ENCODE measurements at places on chromosomes 6 and 20.

DNA sequence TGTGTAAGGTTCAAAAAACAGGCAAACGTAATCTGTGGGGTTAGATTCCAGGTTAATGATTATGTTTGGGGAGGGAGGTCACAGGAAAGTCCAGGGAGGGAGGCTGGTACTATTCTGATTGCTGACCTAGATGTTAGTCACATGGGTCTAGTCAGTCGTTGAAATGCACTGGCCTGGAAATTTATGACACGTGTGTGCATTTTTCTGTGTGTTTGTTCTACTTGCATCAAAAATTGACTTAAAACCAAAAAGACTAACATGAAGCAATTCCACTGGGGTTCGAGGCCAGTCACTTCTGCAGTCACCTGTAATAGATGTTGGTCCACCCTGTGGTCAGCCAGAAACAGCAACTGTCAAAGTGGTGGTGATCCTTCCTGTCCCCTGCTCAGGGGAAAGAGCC, 104.2 kb upstream of the MLN start:
- no peak for DNase-seq

- DNase-seq = no peak
Measured at GRCh38 chr6:1178590-1178989, 133.3 kb upstream of the FOXQ1 start.

DNA sequence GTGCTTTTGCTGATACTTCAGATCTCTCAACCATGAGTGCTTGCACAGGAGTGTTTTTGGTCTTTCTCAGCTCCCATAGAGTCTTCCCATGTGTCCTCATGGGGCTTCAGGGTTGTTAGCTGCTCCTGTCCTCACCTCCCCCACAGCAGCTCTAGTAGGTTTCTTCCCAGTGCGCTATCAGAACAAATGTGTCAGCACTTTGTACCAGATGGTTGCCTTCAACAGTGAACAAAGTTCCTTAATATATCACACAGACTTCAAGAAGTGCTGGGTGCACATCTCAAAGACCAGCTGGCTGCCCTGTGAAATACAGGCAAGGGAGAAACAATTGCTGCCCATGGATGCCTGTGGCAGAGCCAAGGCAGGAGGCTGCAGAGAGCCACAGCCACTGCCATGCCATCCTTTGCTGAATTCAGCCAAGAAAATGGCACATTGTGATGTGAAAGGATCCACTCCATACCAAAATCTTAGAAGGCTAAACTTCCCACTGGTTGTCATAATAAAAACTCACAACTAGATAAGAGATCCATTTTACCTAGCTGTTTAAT, 471.3 kb downstream of the C6orf118 start:
- no peak for DNase-seq

GRCh38 chr20:39875492-39876110, 813.4 kb downstream of the MAFB start:
- DNase-seq = no peak

DNA sequence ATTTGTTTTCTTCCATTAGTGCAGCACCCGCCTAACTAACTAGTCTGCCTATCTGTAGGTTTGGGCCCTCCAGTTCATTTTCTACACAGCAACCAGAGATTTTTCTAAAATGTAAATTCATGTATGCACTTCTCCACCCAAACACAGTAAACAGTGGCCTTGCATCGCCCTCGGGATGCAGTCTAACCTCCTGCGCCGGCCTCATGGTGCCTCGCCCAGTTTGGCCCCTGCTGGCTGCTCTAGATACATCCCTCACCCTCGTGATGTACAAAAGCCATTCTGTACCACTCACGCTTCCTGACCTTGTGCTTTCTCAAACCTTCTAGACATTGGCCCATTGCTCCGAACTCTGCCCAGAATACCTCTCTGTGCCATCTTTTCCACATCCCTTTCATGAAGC, 53.8 kb upstream of the VSTM2L start:
- no peak for DNase-seq

GRCh38 chr20:707451-708110, 32.0 kb upstream of the SCRT2 start:
- DNase-seq = no peak

DNA sequence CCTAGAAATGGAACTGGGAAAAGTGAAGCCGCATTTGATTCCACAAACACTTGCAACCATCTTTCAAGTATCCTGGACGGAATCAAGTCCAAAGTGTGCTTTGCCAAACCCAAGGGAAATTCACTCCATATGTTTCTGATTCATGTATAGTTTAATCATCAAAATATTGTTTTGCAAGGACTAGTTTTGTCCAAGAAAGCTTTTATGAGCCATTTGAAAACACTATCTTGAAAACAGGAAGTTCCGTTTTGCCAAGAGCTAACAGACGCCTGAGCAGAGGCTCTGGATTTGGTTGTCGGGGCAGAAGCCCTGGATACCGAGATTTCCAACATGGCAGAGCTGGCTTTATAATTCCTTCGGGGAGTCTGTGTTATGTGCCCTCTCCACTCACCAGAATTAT, 251.1 kb downstream of the PHACTR1 start:
- no peak for DNase-seq

- DNase-seq = no peak
Measured at GRCh38 chr20:1909097-1909496, 13.9 kb downstream of the SIRPA start.

Data from CD8-positive, alpha-beta T cell (primary cell).